M059J (cell line): ENCODE measurements at places on chromosomes 3 and 15.

- DNase-seq = peak; percentile 79
Measured at GRCh38 chr3:98565237-98565643, 28.2 kb downstream of the CPOX start.

- no peak for DNase-seq
Measured at GRCh38 chr3:2937592-2937991, 172.6 kb downstream of the IL5RA start.

GRCh38 chr15:47794252-47794914 is 77.1 kb downstream of the SEMA6D start:
- peak; percentile 34 for DNase-seq

- no peak for DNase-seq
Measured at GRCh38 chr3:4996771-4997291, 17.6 kb downstream of the BHLHE40 start.

GRCh38 chr3:183538486-183538885 is 17.0 kb downstream of the KLHL6 start:
- no peak for DNase-seq

DNA sequence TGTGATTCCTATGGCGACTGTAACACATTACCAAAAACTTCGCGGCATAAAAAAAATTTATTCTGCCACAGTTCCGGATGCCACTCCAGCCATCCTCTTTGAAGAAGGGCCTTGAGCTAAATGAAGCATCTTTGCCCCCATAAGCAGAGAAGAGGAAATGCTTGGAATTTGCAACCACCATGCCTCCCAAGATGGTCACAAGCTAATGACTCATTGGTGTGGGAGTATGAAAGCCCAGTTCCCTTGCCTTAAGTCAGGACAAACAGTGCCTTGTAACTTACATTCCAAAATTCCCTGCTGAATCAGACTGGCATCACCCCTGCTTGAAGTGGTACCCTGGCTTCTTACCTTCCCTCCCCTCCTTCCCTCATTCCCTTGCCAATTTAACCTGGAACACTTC is 1077.4 kb downstream of the EPHA3 start:
- peak; percentile 34 for DNase-seq

- DNase-seq = no peak
Measured at GRCh38 chr3:101735833-101736232, 11.4 kb downstream of the CEP97 start.

GRCh38 chr3:181755959-181756358 is 44.2 kb downstream of the SOX2 start:
- DNase-seq = no peak

DNA sequence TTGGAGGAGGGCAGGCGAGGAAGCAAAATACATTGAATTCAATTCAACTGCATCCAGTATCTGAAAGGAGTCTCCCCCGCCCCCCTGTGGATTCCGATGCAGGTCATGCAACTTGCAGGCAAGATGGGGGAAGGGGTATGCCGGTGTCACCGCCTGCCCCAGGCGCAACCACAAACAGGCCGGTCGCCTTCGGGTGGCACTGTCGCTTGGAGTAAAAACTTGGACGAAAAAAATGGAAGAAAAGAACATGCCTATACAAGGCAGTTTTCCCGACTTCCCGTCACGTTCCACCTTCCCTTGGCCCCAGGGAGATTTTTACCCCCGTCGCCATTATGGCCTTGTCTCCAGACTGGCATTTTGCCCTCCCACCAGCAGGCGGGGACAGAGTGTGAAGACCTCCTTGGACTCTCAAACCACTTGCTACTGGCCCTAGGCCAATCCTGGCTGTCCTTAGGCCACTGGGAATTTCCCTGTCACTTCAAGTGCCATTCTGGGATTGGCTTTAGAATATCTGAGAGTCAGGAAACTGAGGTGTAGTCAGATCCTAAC is 1.6 kb upstream of the NTRK3 start:
- DNase-seq = peak; percentile 52

- no peak for DNase-seq
Measured at GRCh38 chr3:171658841-171659240, 151.4 kb downstream of the PLD1 start.

DNA sequence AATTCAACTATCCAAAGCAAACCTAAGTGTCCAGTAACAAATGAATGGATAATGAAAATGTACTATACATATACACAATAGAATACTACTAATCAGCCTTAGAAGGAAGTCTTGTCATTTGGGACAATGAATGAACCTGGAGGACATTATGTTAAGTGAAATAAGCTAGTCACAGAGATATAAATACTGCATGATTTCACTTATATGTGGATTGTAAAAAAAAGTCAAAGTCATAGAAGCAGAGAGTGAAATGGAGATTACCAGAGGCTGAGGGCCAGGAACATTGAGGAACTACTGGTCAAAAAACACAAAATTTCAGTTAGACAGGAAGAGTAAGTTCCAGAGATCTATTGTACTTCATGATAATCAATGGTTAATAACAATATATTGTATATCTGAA is 33.6 kb downstream of the MYO5A start:
- no peak for DNase-seq

- DNase-seq = no peak
Measured at GRCh38 chr3:4042869-4043268, 243.6 kb downstream of the LRRN1 start.

- peak; percentile 15 for DNase-seq
Measured at GRCh38 chr3:83434880-83435587, 1523.8 kb upstream of the CADM2 start.

GRCh38 chr3:128967748-128968355 is 26.0 kb downstream of the CFAP92 start:
- no peak for DNase-seq

GRCh38 chr3:127680798-127681221 is 8.1 kb downstream of the ABTB1 start:
- DNase-seq = no peak

DNA sequence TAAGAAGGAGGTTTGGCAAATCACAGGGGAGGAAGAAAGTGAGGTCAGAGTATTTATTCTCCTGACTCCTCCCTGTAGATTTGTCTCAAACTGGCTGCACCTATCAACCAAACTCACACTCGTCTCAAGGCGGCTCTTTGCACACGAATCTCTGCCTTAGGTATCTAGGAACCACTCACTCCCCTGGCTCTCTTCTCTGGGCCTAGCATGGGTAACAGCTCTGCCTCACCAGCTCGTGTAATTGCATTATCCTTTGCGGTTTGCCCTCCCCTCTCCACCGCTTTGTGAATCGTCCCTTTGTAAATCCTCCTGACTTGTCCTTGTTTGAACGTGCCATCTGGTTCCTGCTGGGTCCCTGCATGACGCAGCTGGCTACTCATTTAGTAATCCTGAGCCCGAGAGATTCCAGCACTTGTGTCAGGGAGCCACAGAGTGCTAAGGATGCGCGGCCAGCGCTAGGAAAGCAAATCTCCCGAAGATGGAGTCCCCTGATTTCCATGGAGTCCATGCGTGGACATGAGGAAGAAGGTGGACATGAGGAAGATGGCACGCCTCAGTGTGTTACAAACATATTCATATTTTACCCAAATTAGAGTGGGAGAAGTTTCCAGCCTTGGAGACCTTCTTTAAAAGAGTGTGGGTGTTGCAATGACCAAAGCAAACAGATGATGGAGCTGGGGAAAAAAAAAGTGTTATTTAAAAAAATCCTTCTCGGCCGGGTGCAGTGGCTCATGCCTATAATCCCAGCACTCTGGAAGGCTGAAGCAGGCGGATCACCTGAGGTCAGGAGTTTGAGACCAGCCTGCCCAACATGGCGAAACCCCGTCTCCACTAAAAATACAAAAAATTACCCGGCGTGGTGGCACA is 26.7 kb downstream of the NRROS start:
- DNase-seq = peak; percentile 93

- DNase-seq = no peak
Measured at GRCh38 chr3:122488262-122488973, 26.3 kb downstream of the KPNA1 start.

DNA sequence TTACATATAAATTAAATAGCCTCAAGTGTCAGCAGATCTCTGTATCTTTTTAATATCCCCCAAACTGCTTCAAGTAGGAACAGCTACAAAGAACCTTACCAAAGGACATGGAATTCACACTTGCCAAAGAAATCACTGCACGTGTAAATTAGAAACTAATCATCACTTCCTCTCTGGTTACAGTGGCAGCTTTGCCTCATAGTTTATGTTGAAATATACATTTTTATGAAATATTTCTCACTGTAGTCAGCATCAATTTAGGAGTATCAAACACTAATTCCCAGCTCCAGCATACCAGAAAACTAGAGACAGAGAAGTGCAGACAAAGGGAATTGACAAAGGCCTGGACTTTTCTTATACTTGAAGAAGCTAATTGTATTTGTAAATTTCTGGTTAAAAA is 260.9 kb downstream of the TIGIT start:
- DNase-seq = no peak

- peak; percentile 73 for DNase-seq
Measured at GRCh38 chr3:149585401-149585726, 72.5 kb downstream of the WWTR1 start.

DNA sequence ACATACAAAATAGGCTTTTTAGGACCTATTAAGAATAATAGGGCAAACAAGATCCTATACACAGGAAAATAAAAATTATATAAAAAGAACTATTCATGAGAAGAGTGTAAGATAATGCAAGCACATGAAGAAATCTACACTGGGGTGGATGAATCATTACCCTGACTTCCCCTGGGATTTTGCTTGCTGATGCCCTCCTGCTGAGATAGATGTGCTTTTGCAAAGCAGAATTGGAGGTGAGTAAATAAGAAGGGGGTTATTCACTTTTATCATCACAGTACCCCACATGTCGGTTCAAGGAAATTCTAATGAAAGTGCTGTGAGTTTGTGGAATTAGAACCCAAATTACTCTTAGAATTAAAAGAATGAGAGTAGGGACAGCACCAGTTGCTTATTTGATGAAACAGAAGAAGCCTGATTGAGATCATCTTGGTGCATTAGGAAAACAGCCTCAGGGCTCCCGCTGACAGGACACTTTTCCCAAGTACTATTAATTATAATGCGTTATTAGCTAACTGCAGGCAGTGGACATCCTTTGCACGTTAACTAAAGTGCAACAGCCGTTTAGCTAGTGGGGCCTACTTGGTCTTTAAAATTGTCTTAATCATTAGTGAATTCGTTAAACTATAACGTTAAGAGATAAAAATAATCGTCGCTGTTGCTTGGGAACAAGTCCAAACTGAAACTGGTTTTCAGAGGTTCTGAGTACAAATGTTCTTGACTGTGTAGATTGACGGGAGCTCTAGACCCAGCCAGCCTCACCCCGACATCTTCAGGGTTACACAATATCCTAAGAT is 48.4 kb downstream of the SLC2A2 start:
- DNase-seq = peak; percentile 39

GRCh38 chr15:59751552-59752413 is 62.7 kb upstream of the BNIP2 start:
- peak; percentile 57 for DNase-seq

- peak; percentile 81 for DNase-seq
Measured at GRCh38 chr3:106759731-106760130, 617.5 kb upstream of the CCDC54 start.

DNA sequence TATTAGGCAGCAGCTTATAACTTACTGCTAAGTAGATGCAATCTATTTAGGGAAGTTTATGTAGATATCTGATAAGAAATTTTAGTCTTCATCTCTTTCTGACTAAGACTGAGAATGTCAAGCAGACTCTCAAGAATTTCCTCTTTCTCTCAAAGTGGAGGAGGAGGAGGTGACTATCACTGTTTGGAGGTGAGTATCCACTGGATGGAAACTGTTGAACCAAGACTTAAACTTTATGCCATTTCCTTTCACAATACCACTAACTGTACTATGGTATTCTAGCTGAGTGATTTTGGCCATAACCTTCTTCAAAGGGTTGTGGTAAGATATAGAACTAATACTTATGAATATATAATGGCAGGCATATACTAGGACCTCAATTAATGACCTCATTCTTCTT is 64.6 kb downstream of the TPRG1 start:
- no peak for DNase-seq

- peak; percentile 94 for DNase-seq
Measured at GRCh38 chr3:160676547-160677303, at the start of gene ARL14. ARL14 (plus strand) TSS chr3:160677160; CDS start chr3:160677347, 187 bp downstream.

DNA sequence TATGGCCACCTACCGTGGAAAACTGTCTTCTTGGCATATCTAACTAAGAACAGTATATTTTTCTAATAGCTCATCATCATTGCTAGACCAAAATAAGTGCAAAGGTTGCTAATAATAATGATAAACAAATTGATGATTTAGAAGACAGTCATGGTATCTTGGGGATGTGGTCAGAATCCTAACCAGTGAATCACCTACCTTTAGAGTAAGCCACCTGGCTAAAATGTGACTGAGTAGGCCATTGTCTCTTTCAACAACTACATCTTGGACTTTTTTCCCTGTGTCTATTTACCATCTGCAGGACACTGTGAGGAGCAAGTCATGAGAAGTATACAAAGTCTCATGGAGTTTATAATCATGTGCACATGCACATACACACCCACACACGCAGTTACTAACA is 273.5 kb upstream of the SEMA6D start:
- no peak for DNase-seq

DNA sequence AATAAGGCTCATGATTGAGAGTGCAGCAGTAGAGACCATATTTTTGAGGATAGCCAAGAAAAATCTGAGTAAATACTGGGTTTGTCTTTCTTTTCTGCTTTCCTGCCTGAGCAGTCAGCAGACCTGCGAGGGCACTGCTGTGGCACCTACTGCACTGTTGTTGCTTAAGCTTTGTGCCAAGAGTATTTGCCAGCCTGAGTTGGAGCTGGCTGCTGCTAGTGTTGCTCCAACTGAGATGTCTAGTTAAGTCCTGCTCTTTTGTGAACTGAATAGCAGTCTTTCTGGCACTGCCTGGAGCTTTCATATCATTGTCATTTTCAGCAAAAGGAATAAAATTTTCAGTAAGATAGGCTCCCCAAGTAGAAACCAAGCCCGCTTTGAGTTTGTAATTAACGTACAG is 214.5 kb upstream of the P2RY1 start:
- DNase-seq = no peak

GRCh38 chr3:197445896-197446699 is 109.7 kb downstream of the BDH1 start:
- DNase-seq = no peak

- no peak for DNase-seq
Measured at GRCh38 chr3:178100908-178101307, 435.3 kb upstream of the KCNMB2 start.

DNA sequence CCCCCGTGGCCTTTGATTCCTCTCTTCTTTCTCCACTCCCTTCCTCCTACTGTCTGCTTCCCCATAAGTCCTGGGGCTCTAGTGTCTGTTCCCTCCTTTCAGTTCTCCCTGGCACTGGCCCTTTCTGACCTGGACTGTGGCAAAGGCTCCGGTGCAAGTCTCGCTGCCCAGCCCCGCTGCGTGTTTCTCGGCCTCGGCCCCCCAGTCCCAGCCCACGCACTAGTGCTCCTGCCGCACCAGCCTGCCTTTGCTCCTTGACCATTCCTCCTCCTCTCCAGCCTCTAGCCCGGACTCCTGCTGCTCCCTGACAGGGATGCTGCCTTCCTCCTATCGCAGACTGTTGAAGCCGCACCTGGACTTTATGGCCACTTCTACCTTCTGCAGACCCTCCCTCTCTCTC is 2.1 kb downstream of the TM6SF1 start:
- no peak for DNase-seq

GRCh38 chr3:121943431-121943830 is 49.2 kb downstream of the SLC15A2 start:
- DNase-seq = no peak
